Trophoblast cell (in vitro differentiated cells and primary cell): ENCODE measurements at places on chromosomes 2 and 18.

GRCh38 chr2:60439219-60439974, 114.1 kb downstream of the BCL11A start:
- no peak for DNase-seq
- H3K27me3 ChIP-seq = no peaks in the 10 kb centered on the region
- peaks cover 6% of the 10 kb centered on the region for H3K4me1 ChIP-seq
- H3K27ac ChIP-seq = no peak overlapping the region
- H3K4me3 ChIP-seq = no peak overlapping the region

- H3K27ac ChIP-seq = no peak overlapping the region
- DNase-seq = no peak
- no peaks in the 10 kb centered on the region for H3K27me3 ChIP-seq
- no peaks in the 10 kb centered on the region for H3K36me3 ChIP-seq
Measured at GRCh38 chr2:177673602-177674595, 281.3 kb downstream of the AGPS start.

GRCh38 chr2:60400462-60401246, 152.8 kb downstream of the BCL11A start:
- DNase-seq = no peak
- H3K4me3 ChIP-seq = no peak overlapping the region
- H3K27me3 ChIP-seq = no peaks in the 10 kb centered on the region
- H3K27ac ChIP-seq = no peak overlapping the region

DNA sequence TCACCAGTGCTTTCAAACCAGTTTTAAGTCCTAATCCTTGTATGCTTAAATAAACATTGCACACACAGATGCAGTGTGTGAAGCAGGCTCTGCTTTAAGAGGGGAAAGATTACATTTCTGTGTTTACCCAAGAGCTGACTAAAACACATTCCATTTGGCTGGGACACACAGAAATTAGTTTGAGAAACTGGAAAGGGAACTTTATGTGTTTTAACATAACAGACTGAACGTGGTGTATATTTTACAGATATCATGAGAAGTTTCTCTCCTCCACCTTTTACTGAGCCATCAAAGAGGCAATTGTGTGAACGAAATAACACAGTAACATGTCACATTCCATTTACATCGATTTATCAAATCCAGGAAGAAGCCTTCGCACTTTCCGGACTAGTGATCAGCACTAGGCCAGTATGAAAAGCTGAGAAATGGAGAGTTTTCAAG, 121.8 kb downstream of the MAIP1 start:
- H3K36me3 ChIP-seq = no peaks in the 10 kb centered on the region
- peaks cover 2% of the 10 kb centered on the region for H3K4me1 ChIP-seq
- no peak for DNase-seq
- H3K27me3 ChIP-seq = no peaks in the 10 kb centered on the region

DNA sequence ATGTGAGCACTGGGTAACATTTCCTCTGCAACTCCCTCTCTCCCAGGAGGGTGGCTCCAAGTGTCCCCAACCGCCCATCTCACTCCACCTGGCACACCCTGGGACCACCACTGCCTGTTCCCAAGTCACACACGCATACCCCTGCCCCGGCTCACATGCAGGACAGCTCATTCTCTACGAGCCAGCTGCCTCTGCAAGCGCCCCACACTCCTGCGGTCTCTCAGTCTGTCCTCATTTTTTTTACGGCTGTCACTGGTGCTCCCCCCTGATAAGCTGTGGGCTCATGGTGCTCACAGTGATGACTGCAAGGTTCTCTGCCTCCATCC, 30.8 kb downstream of the AFG3L2 start:
- H3K4me3 ChIP-seq = no peak overlapping the region
- H3K36me3 ChIP-seq = peaks cover 37% of the 10 kb centered on the region
- no peaks in the 10 kb centered on the region for H3K27me3 ChIP-seq
- H3K27ac ChIP-seq = no peak overlapping the region
- no peak for DNase-seq

GRCh38 chr2:154995361-154995760, 296.9 kb downstream of the KCNJ3 start:
- no peak overlapping the region for H3K4me3 ChIP-seq
- no peaks in the 10 kb centered on the region for H3K27me3 ChIP-seq
- no peak for DNase-seq
- no peak overlapping the region for H3K27ac ChIP-seq
- H3K36me3 ChIP-seq = no peaks in the 10 kb centered on the region
- H3K4me1 ChIP-seq = no peaks in the 10 kb centered on the region

GRCh38 chr2:172991031-172991430, 84.6 kb upstream of the MAP3K20 start:
- H3K36me3 ChIP-seq = no peaks in the 10 kb centered on the region
- H3K4me1 ChIP-seq = peaks cover 12% of the 10 kb centered on the region
- no peak overlapping the region for H3K27ac ChIP-seq
